ENCODE measurements at places on chromosomes 13 and 19. TPM values are rescaled to one million over a fixed set of nuclear protein-coding genes. Genes with fewer than 3 reads are reported as not detected.

Gene SERPINE3
- not detected for total RNA-seq

Gene ZNF558
- 34.0 TPM for total RNA-seq

- no peak for DNase-seq
Measured at GRCh38 chr19:4966591-4966990, 2.3 kb upstream of the KDM4B start.

DNA sequence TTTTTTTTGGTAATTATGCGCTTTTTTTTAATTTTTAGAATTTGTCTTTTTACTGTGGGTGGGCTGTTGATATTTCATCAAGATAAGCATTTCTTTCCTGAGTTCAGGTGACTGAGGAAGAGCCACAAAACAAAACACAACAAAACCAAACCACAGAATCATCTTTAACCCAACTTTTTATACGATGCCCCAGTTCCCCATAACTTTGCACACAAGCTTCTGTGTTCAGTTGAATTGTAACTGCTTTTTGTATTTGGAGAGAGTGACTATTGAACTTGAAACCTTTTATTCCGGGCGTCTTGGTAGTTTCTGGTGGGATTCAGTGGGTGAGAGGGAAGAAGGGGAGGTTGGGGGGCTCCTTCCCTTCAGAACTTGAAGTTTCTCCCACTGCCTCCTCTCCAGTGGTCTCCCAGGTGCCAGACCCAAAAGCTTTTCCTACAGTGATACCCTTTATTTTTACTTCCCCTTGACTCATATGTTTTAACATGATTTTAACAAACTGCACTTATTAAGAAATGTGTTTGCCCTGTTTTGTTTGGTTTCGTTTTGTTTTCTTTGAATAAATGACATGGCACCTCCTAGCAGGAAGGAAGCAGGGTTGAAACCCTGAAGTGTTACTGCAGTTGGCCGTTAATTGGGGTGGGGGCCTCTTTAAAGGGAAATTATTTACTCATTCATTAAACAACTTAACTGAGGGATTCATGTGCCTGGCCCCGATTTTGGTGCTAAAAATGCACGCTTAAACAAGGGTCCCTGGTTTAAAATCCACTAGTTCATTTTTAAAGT lies 2.7 kb upstream of the CCDC97 start:
- DNase-seq: no peak

Gene LGALS7
- total RNA-seq: not detected

DNA sequence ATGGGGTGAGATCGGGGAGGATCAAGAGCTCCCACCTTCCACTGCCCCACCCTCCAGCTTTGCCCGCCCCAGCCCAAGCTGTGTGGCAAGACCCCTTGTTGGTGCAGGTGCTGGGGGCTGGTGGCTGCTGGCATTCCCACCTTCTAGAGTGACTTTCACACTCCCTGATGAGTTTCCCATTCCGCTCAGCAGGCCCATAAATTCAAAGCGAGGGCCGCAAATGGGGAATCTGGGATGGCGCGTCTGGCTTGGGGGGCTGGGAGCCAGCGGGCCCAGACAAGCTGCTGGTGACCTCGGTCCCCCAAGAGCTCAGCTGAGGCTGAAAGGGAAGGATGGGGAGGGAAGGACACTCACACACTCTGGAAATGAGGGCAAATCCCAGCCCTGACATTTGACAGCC lies 110.3 kb downstream of the GADD45B start:
- no peak for DNase-seq

Gene FSTL3
- total RNA-seq: 157 TPM

DNA sequence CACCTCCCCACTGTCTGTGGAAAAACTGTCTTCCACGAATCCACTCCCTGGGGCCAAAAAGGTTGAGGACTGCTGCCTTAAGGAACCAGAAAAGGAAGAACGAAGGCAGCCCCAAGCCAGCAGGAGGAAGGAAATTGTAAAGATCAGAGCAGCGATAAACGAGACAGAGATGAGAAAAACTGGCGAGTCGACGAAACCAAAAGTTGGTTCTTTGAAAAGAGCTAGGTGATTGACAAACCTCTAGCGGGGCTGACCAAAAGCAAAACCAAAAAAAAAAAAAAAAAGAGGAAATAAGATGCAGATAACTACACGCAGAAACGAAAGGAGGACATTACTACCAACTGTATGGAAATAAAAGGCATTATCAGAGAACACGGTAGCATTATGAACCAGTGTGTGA lies 76.9 kb downstream of the GADD45B start:
- no peak for DNase-seq

Measured in myocyte (in vitro differentiated cells).